ENCODE measurements at places on chromosomes 4 and X.

- DNase-seq, result no peak
Observed at GRCh38 chrX:7985568-7985967, 58.4 kb upstream of the PNPLA4 start.

- no peak for DNase-seq
Observed at GRCh38 chr4:168643111-168643795, 146.4 kb downstream of the PALLD start.

DNA sequence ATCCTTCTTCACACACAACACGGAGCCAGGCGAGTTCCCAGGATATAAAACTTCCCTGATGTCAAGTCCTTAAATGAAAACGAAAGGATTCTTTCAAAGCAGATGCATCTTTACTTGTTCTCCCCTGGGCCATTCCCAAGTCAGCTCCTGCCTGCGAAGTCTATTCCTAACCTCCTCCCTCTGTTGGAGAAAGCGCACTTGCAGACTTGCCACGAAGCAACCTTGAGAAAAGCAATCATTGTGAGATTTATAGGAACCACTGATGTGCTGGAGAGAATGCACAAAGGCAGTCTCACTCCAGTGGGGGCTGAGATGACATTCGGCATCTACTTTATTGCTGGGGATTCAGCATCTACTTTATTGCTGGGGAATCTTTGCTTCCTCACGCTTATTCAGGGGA is 155.7 kb downstream of the NSUN7 start:
- no peak for DNase-seq

DNA sequence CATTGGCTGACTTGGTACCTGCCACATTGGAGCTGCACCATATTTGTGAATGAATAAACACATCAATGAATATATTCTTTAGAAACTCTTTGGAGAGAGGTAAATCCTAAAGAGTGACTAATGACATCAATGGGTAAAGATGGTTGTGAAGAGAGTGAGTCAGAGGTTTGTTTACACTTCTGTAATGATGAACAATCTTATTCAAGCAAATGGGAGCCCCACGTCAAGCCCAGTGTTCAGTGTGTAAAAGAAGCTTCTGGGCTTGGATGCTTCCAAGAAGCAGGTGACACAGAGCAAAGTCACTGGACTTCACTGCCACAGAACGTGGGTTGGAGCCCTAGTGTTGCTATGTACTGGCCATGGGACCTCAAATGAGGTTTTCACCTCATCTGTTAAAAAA is 319.0 kb downstream of the STK32B start:
- no peak for DNase-seq

GRCh38 chrX:2498781-2499302 is 1.9 kb downstream of the DHRSX start:
- DNase-seq, result no peak

DNA sequence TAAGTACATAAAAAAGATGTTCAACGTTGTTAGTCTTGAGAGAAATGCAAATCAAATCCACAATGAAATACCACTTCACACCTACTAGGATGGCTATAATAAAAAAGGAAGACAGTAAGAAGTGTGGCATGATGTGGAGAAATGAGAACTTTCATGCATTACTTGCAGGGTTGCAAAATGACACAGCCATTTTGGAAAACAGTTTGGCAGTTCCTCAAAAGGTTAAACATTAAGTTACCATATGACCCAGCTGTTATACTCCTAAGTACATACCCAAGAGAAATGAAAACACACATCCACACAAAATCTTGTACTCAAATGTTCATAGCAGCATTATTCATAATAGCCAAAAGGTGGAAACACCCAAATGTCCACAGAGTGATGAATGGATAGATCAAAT is 25.8 kb upstream of the LIMCH1 start:
- no peak for DNase-seq

DNA sequence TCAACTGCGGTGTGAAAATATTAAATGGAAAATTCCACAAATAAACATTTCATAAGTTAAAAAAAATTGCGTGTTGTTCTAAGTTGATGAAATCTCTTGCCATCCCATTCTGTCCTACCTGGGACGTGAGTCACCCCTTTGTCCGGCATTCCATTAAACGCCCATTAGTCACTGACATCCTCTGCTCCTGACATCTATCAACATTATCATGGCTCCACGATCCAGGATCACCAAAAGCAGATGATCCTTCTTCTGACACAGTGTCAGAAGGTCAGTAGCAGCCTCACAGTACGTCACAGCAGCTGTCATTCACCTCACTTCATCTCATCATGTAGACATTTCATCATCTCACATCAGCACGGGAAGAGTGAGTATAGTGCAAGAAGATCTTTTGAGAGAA is 125.7 kb downstream of the ZNF827 start:
- peak; percentile 79 for DNase-seq

DNA sequence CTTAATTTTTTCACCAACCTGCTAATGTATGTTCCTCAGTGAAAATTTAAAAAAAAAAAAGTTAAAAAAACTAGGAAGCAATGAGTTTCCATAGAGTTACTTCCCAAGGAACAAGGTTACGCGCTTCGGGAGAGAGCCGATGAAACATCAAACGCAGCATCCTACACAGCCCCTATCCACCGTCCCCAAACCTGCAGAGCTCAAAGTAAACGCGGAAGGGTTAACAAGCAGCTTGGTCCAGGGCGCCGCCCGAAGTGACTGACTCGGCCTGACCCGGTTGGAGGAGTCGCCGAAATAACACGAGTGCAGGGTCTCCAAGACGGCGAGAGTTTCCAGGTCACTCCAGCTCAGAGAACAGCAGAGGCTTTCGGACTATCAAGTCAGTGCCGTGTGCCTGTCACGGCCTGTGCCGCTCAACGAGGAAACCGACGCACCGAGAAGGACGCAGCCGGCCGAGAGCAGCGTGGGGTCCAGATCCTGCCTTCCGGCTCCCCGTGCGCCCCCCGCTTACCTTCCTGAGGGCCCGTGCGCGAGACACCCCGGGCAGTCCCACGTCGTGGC is 512 bp downstream of the NOP14 start:
- peak; percentile 53 for DNase-seq

DNA sequence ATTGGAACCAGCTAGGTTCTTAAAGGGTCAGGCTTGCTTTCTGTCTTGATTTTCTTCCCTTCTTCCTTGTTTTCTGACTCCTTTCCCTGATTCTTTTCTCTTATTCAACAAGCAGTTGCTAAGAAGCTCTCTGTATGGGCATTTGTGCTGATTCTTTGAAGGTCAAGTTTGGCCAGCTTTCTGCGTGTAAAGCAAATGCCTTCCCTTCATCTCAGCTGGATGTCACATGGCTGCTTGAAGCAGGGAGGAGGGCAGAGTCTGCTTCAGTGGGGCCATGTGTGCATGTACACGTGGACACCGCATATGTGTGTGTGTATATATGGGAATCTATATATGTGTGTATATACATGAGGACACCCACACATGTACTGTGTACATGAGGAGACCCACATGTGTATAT is 139.9 kb upstream of the ATP6AP2 start:
- no peak for DNase-seq

DNA sequence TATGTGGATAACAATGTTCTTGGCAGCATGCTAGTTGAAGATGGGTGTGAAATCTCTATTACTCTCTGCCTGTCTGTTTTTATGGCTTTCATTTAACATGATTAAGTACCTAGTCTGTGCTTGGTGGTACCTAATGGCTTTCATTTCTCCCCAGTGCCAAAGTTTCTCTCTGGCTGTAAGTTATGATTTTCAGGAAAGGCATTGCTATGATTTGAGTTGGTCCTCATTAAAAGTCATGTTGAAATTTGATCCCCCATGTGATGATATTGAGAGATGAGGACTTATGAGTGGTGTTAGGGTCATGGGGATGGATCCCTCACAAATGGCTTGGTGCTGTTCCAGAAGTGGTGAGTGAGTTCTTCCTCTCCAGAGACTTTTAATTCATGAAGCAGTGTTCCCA is 162.4 kb upstream of the IL15 start:
- no peak for DNase-seq

- no peak for DNase-seq
Observed at GRCh38 chr4:42490015-42490414, 92.7 kb downstream of the SHISA3 start.

DNA sequence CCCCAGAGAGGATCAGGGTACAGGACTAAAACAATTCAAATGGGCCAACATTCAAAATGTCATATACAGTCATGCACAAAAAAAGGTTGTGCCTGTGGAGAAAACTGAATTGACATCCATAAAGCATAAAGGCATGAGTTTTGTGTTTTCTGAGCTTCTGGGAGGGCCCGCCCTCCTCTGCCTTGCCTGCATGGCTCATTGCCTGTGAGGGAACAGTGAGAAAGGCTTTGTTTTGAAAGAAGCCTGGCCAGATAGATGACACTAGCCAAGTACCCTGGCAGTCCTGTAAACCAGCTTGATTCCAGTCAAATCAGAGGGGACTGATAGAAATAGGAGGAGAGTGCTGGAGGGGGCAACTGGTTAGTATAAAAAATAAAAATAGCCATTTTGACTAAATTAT is 194.3 kb downstream of the KIT start:
- no peak for DNase-seq

GRCh38 chr4:40552536-40552935 is 77.1 kb downstream of the RBM47 start:
- no peak for DNase-seq

- DNase-seq, result no peak
Observed at GRCh38 chrX:47191331-47191730, 2.3 kb upstream of the UBA1 start.

GRCh38 chr4:95431678-95432077 is 117.1 kb downstream of the UNC5C start:
- DNase-seq, result no peak

DNA sequence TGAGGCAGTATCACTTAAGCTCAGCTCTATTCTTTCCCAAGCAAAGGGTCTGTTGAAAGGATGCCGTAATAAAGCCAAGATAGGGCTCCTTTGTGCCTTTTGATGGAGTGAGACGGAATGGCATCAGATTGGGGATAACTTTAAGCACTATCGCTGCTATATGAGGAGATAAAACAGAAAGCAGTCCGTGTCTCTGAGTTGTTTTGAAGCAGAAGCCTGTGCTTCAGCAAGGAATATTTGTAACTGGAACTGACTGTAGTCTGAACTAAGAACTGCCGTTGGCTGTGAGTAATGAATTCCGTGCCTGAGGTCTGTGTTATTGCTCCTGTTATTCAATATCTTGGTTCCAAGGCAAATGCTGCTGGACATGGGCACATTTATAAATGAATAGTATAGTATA is 297.4 kb downstream of the ANKRD50 start:
- DNase-seq, result no peak

GRCh38 chr4:159395693-159396092 is 292.8 kb downstream of the RAPGEF2 start:
- no peak for DNase-seq

DNA sequence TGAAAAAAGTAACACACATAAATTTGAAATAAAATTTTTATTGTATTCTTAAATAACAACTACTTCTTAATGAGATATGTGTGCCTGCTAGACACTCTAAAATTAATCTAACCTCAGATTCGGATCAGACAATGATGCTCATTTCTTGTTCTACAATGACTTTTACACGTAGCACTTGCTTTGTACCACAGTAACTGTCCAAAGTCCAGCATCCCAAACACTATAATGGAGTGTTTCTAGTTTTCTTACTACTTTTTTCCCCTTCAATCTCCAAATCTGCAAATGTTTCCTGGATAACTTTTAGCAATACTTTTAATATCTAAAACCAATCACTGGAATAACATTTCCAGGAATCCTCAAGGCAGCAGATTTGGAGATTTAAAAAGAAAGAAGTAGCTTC is 75.9 kb downstream of the ADGRA3 start:
- no peak for DNase-seq

DNA sequence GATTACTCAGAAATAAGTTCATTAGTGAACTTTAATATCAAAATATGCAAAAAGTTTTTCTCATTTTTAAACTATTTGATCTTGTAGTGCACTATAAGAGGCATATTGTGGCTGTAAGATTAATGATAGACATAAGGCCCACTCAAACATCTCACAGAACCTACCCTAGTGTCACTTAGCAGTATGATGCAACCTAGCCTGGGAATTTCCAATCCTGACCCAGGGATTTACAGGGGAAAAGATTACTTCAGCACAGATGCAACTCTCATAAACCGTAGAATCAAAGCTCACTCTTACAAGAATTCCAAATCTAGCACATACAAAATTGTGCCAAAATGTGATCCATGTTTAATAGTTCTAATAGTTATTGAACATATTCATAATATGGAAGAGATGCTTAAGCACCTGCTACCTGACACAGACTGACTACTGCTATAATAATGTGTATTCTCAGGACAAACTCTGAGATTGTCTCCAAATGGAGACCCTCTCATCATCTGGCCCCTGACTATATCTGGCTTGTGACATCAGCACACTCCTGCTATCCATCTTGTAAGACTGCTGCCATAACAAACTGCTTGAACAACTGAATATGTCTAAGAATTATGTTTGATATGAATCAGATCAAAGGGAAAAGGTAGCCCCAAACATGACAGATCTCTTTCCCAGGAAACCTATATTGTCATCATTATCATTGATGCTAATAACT is 271.9 kb downstream of the PABPC4L start:
- DNase-seq, result no peak

- no peak for DNase-seq
Observed at GRCh38 chr4:145984563-145984962, 45.9 kb upstream of the ZNF827 start.

- no peak for DNase-seq
Observed at GRCh38 chrX:78075787-78076389, 28.2 kb upstream of the PGK1 start.

DNA sequence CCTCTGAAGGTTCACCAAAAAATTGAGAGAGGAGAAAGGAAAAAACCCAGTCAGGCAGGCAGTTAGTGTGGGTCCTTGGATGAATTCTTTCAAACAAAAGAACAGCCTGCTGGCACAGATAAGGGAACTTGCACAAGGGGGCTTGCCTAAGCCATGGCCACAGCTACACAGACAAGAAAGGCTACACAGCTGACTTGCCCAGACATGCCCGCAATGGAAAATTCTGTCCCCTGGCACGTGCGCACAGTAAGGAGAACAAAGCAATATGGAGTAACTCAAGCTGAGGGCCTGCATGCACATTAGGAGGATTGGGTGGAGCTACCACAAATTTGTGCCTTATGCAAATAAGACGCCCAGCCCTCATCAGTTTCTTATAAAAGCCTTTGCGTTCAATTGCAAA is 512.5 kb upstream of the HTR2C start:
- no peak for DNase-seq

DNA sequence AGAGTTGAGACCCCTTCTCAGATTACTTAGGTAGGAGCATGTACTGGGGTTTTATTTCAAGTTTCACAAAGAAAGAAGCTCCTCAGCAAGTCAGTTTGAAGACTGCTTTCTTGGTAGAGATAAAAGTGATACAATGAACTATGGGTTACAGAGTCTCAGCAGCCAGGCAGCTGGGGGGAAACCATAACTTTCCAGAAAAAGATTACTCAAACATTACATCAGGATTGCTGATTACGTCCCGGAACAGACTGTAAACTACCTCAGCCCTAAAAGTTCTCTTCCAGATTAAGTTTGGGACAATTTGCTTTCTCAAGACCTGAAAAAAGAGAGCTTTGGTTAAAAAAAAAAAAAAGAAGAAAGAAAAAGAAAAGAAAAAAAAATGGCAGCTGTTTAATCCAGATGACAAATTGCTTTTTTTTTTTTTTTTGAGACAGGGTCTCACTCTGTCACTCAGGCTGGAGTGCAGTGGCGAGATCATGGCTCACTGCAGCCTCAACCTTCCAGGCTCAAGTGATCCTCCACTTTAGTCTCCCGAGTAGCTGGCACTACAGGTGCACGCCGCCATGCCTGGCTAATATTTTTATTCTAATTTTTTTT is 16.6 kb downstream of the SAT1 start:
- DNase-seq, result no peak
